Activated CD4-positive, alpha-beta T cell treated with anti-CD3 and anti-CD28 coated beads, Interleukin-2, Interleukin-4, amounts not matched to agents 100 ng/mL and 50 ng/mL, durations not matched to agents 16 hours and 8 hours (primary cell): ENCODE measurements at places on chromosomes 13 and 19.

- DNase-seq: no peak
Observed at GRCh38 chr13:49021953-49022352, 46.2 kb downstream of the FNDC3A start.

DNA sequence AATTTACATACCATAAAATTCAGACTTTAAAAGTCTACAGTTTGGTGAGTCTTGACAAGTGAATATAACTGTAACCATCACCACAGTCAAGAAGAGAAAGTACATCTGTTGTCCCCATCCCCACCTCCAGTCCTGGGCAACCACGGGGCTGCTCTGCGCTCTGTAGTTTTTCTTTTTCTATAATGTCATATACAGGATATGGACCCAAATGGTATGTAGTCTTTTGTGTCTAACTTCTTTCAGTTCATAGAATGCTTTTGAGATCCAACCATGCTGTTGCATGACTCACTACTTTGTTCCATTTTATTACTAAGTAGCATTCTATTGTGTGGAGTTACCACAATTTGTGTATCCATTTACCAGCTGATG lies 103.9 kb downstream of the DOCK9 start:
- DNase-seq: no peak

DNA sequence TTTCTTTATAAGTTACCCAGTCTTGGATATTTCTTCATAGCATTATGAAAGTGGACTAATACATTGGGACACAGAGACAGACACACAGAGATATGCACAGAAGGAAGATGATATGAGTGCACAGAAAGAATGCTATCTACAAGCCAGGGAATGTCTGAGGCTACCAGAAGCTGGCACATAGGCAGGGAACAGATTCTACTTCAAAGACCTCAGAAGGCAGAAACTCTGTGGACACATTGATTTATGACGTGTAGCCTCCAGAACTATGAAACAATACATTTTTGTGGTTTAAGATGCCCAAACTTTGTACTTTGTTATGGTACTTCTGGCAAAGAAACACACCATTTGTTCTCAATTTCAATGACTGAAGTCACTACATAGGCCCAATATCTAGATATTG lies 556.7 kb downstream of the PCDH9 start:
- DNase-seq: no peak

GRCh38 chr19:7366701-7367420 lies 18.1 kb downstream of the ARHGEF18 start:
- peak; percentile 64 for DNase-seq

DNA sequence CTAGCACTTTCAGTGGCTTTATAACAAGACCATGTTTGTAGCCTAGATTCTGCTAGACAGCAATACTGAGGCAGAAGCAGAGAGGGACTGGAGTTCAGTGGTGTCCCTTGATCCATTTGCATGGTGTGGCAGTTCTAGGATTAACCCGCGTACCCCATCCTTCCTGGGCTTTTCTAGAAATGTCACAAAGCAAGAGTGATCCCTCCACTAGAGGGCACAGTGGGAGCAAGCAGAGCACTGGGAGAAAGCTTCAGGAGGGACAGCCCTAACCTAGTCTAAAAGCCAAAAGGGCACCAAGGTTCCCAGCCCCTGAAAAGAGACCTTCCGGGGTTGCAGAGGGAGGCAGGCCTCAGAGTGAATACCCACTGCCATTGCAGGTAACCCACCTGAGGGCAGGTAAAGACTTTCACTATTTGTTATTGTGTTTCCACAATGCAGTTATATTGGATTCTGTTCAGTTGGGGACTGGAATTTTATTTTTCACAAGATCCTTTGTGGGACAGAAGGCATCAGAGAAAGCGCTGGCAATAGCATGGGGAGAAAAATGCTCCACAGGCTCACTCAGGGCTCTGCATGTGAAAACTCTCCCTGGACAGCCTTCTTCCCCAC lies 170.6 kb downstream of the FLT1 start:
- DNase-seq: peak; percentile 67

GRCh38 chr13:79393564-79394249 lies 12.3 kb downstream of the RBM26 start:
- DNase-seq: peak; percentile 29

GRCh38 chr19:38809592-38810252 lies 3.0 kb downstream of the LGALS4 start:
- no peak for DNase-seq

GRCh38 chr13:41639237-41639904 lies 182.0 kb downstream of the RGCC start:
- DNase-seq: no peak

- no peak for DNase-seq
Observed at GRCh38 chr13:93217721-93218261, 8.8 kb upstream of the GPC6 start.

- DNase-seq: no peak
Observed at GRCh38 chr13:114109641-114110041, 22.8 kb downstream of the RASA3 start.

- no peak for DNase-seq
Observed at GRCh38 chr19:40601134-40601974, at the start of gene LTBP4. Gene LTBP4 (plus strand): TSS chr19:40601369. CDS start chr19:40601388, 19 bp downstream.

GRCh38 chr13:61142506-61142905 lies 273.1 kb downstream of the PCDH20 start:
- DNase-seq: no peak

- DNase-seq: no peak
Observed at GRCh38 chr13:43567608-43568007, 219.2 kb downstream of the ENOX1 start.

- no peak for DNase-seq
Observed at GRCh38 chr19:51018745-51019543, 565 bp downstream of the KLK10 start.

DNA sequence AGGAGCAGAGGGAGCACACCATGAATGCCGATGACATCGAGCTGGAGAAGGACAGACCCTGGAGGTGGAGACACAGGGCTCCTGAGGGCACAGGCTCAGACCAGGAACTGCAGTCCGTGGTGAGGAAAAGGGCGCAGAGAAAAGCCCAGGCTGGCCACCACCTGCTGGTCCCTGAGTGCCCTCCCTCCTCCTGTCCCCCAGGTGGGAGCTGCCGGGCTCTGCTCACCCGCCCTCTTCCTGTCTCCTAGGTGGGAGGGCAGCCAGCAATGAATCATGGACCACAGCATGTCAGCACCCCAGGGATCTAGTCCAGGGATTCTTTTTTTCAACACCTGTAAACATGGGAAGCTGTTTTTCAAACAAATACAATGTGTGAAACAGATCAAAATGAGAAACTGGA lies 94.6 kb upstream of the ARHGEF7 start:
- no peak for DNase-seq

DNA sequence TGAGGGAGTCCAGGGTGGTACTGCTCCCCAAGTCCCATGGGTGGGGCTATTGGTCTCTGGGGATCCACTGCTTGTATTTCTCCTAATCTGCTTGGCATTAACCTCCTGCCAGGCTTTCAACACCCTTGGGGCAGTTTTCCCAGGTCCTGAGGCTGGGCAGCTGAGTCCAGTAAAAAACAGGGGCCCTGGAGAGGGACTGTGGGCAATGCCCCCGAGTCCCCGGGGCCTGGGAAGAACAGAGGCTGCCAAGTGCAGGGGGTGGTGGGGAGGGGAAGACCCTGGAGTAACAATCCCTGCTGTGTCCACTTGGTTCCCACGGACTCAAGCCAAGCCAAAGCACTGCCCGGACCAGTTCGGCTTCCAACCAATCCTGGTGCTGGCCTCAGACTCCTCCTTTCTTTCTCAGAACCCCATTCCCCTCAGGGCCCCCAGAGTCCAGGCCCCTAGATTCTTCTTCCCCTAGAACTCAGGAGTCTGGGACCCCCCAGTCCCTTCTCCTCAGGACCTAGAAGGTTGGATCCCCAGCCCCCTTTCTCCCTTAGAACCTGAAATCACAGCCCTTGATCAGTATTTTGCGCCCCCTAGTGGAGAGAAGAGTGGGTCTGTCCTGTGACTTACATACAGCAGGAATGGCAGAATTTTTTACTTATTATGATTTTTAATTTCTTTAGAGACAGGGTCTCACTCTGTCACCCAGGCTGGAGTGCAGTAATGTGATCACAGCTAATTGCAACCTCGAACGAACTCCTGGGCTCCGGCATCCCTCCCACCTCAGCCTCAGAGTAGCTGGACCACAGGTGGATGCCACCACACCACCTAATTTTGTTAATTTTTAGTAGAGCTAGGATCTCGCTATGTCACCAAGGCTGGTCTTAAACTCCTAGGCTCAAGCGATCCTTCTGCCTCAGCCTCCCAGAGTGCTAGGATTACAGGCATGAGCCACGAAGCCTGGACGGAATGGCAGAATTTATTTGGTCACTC lies 3.7 kb upstream of the CLPTM1 start:
- DNase-seq: peak; percentile 80

GRCh38 chr19:5850743-5851293 lies 431 bp downstream of the FUT3 start:
- no peak for DNase-seq

GRCh38 chr19:35562336-35562735 lies 1.1 kb downstream of the ATP4A start:
- DNase-seq: no peak

- no peak for DNase-seq
Observed at GRCh38 chr19:17074634-17075034, 618 bp downstream of the HAUS8 start.

DNA sequence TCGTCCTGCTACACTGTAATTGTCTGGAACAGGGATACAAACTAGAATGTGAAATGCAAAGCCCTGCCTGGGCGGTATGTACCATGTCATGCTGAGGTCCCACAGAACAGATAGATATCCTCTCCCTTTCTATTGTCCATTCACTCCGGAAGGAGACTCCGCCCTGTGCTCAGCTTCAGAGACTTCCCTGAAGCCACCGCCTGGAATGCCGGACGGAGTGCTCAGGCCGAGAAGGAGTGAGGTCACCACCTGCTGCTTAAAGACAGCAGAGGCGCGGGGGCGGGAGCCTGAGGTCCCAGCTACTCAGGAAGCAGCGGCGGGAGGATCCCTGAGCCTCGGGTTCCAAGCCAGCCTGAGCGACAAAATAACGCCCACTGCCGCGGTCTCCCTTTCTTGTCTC lies 890 bp upstream of the ZNF611 start:
- DNase-seq: no peak

DNA sequence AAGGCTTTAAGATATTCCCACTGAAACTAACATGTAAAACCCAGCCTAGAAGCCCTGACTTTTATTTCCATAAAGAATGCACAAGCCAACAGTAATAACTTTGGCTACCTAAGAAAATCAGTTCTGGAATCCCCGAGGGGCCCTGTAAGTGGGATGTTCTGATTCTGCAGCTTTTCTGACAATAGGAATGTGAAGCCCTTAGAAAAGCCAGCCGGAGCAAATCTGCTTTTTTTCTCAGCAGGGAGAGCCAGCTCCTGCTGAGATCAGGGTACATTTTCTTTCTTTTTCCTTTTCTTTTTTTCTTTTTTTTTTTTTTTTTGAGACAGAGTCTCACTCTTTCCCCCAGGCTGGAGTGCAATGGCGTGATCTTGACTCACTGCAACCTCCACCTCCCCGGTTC lies 8.0 kb upstream of the GARRE1 start:
- no peak for DNase-seq

GRCh38 chr13:89916551-89916950 lies 1430.9 kb upstream of the MIR17HG start:
- no peak for DNase-seq

- no peak for DNase-seq
Observed at GRCh38 chr19:5030136-5030820, 61.4 kb downstream of the KDM4B start.

DNA sequence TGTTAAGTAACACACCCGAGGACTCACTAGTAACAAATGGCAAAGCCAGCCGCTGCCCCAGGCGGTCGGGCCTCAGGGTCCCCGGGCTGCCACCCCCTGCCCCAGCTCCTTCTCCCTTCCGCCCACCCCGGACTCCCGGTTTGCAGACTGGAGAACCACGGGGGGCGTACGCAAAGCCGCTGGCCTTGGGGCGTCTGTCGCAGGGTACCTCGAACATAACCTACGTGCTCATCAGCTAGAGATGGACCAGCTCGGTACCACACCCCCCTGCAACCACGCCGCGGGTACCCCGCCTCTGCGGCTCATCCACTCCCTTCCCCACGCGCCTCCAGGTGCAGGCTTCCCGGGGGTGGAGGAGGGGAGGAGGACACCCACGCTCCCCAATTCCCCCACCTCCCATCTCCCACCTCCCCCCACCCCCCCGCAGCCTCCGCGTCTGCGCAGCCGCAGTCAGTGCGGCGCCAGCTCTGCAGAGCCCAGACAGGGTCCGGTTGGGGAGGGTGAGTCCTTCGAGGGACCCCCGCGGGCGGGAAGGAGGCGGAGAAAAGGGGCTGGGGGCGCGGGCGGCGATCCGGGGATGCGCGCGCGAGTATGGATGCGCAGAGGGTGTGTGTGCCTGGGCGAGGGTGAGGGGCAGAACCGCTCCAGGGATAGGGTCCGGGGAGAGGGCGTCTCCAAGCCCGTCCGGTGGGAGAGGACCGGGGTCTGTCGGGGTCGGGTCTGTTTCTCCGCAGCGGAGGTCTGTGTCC lies at the start of gene SMIM17:
SMIM17 (plus strand) TSS at position 449 of the 749 bp plus-strand sequence. CDS start 2,509 bp downstream, outside the sequence.
- no peak for DNase-seq

GRCh38 chr13:99265821-99266426 lies 7.7 kb upstream of the GPR18 start:
- DNase-seq: peak; percentile 57
